ENCODE measurements at places on chromosomes 7 and 10.

DNA sequence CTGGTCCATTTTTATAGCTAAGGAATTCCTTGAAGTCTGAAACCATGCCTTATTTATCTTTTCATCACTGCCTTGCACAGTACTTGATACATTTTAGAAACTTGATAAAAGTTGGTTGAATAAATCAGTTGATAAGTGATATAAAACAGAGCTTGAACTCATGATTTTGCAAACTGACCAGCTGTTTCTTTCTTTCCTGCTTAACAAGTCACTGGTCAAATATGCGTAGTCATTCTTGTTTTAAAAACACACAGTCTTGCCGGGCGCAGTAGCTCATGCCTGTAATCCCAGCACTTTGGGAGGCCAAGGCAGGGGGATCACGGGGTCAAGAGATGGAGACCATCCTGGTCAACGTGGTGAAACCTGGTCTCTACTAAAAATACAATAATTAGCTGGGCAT lies 6.3 kb downstream of the TPST1 start:
- no peak for DNase-seq

GRCh38 chr10:124347956-124348355 lies 70.8 kb downstream of the OAT start:
- no peak for DNase-seq

DNA sequence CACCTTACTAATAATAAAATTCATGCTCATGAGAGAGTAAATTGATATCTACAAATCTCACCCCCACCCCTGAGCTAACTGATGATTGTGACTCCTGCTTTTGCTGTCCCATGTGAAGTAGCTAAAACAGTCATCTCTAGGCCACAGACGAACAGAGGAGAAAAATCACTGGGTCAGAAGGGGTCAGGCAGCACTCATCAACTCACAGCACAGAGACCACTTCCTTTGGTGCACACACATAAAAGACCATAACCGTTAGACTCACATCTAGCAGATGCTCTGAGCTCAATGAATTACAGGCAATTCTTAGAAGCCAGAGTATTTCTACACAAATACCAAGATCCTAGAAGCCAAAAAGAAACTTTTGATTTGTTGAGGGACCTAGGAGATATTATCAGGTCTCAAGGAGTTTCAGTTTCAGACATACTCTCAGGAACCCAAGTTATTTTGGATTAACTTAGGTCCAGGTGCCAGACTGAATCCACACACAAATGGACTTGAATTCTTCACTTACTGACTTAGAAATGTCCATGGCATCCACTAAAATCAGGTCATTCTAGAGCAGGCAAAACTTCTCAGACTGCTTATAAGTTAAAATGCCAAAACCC lies 65.0 kb upstream of the TES start:
- DNase-seq: no peak

- DNase-seq: no peak
Observed at GRCh38 chr7:36348256-36348655, 41.4 kb upstream of the ANLN start.

DNA sequence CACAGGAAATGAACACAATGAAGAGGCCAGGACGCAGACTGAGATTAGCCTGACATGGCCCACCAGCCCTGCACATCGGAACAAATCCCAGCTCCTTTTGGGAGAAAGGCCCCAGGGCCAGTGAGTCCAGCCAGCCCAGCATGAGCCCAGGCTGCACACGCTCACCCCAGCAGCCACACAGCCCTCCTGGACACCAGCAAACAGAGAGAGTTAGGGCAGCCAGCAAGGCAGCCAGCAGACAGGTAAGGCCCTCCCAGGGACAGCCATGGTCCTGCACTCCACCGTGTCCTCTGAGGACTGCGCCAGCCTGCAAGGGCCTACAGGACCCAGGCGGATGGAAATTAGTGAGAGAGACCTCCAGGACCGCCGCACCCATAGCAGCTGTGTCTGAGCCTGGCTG lies 8.1 kb upstream of the GRID1 start:
- no peak for DNase-seq

DNA sequence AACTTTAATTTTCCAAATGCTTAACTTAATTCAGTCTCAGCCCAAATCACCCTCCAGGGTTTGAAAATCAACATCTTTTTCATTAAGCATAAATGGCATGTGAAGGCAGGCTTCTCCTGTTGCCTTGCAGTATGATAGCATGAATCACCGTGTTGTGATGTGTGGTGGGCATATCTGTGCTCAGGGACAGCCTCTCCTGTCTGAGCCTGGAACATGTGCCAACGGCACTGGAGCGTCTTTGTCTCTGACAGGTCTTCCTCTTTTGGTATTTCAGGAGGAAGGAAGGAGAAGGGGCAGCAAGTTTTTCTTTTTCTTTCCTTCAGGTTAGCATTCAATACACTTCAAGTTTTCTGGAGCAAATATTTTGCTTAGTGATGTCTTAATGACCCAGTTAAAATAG lies 57.6 kb downstream of the LRGUK start:
- DNase-seq: no peak

DNA sequence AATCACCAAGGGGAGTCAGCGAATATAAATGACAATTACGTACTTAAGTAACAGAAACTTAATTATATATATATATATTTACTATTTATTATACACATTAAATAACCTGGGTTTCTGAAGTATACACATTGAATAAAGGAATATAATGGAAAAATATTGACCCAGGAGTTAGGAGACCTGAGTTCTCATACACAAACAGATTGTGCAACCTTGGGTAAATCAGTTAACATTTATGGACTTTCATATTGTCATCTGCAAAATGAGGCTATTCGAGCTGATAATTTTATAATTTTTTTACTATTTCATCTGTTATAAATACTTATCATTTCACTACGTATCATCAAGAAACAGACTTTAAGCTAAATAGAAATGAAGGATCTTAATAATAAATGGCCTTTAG lies 75.1 kb upstream of the SRRM3 start:
- DNase-seq: no peak

- DNase-seq: no peak
Observed at GRCh38 chr10:132876131-132876860, 66.1 kb downstream of the CFAP46 start.

- no peak for DNase-seq
Observed at GRCh38 chr10:129390726-129391125, 76.3 kb upstream of the MGMT start.

GRCh38 chr10:49140304-49141177 lies 6.7 kb upstream of the FAM170B start:
- no peak for DNase-seq

DNA sequence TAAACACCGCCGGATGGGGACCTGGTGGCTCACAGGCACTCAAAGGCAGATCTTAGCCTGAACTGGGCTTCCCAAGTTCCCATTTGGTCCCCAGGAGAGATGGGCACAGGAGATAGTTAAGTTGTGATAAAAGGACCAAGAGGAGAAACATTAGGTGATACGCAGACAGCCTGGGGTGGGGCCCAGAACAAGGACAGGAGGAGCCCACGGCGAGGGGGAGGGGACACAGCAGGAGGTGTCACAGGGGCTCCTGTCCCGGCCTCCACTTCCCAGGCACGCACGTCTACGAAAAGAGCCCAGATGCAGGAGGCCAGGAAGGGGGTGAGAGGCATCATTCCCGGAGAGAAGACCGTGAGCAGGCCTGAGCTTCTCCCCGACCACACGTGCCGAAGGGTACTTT lies 16.3 kb upstream of the DNAAF5 start:
- no peak for DNase-seq

GRCh38 chr7:19957664-19958063 lies 184.2 kb upstream of the TMEM196 start:
- no peak for DNase-seq

DNA sequence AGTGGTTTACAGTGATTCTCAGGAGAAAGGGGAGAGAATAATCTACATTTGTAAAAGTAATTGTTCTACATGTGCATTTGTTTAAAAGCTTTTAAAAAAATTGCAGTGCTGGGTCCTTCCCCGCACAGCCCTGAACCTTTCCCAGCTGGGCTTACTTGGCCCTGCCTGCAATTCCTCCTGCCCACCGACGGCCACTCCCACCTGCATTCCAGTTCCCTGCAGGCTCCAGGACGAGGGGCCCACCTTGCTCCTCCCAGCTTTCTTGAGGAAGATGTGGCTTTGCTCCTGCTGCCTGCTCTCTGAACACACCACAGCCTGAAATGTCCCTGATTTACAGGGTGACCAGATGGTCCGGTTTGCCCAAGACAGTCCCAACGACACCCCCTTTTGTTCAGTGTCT lies 222.7 kb downstream of the PRPF18 start:
- DNase-seq: no peak

GRCh38 chr7:118330388-118330787 lies 105.9 kb downstream of the ANKRD7 start:
- DNase-seq: no peak

Data from CMK (cell line).